Fibroblast of lung (primary cell): ENCODE measurements at places on chromosomes 1 and 21. TPM values are rescaled to one million over a fixed set of nuclear protein-coding genes. Genes with fewer than 3 reads are reported as not detected.

DNA sequence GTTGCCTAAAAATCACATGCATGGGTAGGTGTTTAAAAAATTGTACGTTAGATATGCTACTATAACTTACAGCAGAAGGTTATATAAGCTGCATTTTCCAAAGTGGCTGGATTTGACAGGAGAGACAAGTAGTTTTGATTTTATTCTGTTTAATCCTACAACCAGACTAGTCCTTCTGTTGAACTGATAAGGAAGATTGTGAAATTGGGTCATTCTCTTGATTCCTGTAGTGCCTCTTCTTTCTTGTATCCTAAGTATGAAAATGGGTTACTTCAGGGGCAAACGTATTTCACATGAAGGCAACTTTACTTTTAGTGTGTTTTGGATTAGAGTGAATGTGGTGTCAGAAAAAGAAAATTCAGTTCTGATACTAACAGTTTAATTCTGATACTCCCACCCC is 19.0 kb downstream of the CDC42 start:
- DNase-seq, result no peak

- DNase-seq, result no peak
These were observed 12.2 kb upstream of the TCEA3 start for GRCh38 chr1:23436520-23437354.

GRCh38 chr1:58870298-58870676 is 86.4 kb upstream of the JUN start:
- DNase-seq, result peak; percentile 78

- DNase-seq, result peak; percentile 90
These were observed 100.6 kb upstream of the RUNX1 start for GRCh38 chr21:35149698-35150097.

The MIGA1 gene
- total RNA-seq, result 10.5 and 14.0 TPM in 2 replicates

- DNase-seq, result no peak
These were observed 458.9 kb downstream of the LMO4 start for GRCh38 chr1:87787551-87787950.

The NBPF3 gene
- total RNA-seq, result 13.4 and 35.0 TPM in 2 replicates

DNA sequence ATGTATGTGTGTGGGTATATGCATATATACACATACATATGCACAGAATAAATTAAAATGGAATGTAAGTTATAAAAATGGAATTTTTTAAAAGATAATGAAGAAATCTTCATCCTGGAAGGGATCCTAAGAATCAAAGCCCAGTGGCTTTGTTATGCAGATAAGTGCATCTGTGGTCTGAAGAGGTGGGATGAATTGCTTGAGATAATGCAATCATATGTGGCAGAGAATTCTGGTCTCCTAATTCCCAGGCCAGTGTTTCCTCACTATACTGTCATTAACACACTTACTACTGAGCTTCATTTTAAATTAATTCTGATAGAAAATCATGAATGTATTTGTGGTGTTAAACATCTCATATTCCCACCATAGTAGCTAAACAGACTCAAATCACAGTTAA is 86.7 kb upstream of the PRMT6 start:
- no peak for DNase-seq

The PTGER3 gene
- total RNA-seq, result 0.51 and 1.5 TPM in 2 replicates

The LEFTY2 gene
- under 0.01 TPM in 1 of 2 replicates, not detected in the other for total RNA-seq

DNA sequence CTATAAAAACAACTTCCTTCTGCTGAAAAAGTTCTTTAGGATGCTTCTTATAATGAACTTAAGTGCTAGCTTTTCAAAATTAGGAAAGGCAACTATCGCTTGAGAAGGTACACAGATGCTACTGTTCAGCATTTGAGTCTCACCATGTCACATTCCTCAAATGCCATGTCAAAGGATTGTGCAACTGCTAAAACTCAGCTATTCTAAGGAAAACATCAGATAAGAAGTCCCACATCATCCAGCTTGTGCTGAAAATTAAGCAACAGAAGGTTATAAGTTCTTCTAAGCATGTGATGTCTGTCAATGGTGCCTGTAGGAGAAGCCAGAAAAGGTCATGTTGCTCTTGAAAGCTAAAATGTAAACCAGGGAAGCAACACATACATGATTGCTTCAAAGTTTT is 36.5 kb downstream of the MCOLN2 start:
- peak; percentile 77 for DNase-seq

The PANK4 gene
- 16.9 and 17.0 TPM in 2 replicates for total RNA-seq

DNA sequence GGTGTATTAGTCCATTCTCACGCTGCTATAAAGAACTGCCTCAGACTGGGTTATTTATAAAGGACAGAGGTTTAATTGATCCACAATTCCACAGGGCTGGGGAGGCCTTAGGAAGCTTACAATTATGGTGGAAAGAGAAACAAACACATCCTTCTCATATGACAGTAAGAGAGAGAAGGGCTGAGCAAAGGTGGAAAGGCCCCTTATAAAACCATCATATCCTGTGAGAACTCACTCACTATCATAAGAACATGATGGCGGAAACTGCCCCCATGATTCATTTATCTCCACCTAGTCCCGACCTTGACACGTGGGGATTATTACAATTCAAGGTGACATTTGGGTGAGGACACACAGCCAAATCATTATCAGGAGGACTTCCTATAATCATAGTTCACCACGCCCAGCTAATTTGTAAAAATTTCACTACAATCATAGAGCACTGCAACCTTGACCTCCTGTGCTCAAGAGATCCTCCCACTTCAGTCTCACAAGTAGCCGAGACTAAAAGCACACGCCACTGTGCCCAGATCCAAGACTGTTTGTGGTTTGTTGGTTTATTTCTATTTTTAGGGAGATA is 164.9 kb downstream of the RERE start:
- DNase-seq, result no peak

GRCh38 chr1:31991182-31991581 is 22.5 kb upstream of the KHDRBS1 start:
- no peak for DNase-seq

GRCh38 chr21:42164818-42165217 is 54.1 kb upstream of the ABCG1 start:
- no peak for DNase-seq

The PEAR1 gene
- 2.3 and 2.6 TPM in 2 replicates for total RNA-seq

The C1orf232 gene
- not detected in 2 replicates for total RNA-seq

- peak; percentile 82 for DNase-seq
These were observed 33.7 kb downstream of the MRPL39 start for GRCh38 chr21:25573409-25574206.

The TDRD10 gene
- total RNA-seq, result under 0.01 TPM in 1 of 2 replicates, not detected in the other

GRCh38 chr1:169509354-169509753 is 23.6 kb upstream of the SLC19A2 start:
- no peak for DNase-seq

GRCh38 chr1:198531891-198532290 is 8.6 kb downstream of the ATP6V1G3 start:
- DNase-seq, result no peak

- peak; percentile 20 for DNase-seq
These were observed 394.8 kb downstream of the PRDM2 start for GRCh38 chr1:14094611-14095400.

GRCh38 chr1:32144033-32144432 is 35.4 kb upstream of the TXLNA start:
- DNase-seq, result no peak

- DNase-seq, result peak; percentile 16
These were observed 134.8 kb downstream of the BACH1 start for GRCh38 chr21:29433366-29434059.

GRCh38 chr1:202623075-202623474 is 87.2 kb downstream of the SYT2 start:
- peak; percentile 48 for DNase-seq

DNA sequence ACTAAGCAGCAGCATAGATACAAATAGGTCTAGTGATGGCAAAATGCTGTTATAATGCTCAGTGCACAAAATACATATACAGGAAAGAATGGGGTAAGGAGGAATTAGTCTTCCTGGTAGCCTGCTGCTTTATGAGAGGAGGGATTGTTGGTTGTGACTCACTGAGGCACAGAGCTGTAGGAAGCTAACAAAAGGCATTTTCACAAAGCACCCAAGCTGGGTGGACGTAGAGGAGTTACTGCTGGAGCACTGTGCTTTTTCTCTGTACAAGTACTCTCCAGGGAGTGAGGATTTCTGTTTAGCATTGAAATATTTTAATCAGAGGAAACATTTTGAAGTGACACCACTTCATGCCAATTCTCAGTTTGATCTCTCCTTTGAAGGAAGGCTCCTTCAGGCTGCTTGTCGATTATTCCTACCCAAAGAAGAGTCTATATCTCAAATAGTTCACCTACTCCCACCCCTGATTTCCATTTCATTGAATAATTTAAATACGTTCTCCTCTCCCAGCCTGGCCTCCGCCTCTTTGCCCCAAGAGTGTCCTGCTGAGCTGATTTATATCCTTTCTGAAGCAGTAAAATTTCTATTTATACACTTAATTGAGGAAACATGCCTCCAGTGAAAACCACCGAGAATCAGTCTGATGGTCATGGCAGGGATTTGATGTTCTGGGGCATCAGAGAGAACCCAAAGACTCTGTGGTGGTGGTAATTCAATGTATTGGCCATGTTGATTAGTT is 271.9 kb downstream of the HHAT start:
- peak; percentile 47 for DNase-seq

GRCh38 chr1:179366093-179366800 is 476 bp downstream of the AXDND1 start:
- no peak for DNase-seq

The OR2T11 gene
- total RNA-seq, result not detected in 2 replicates

The ODR4 gene
- 13.7 and 23.9 TPM in 2 replicates for total RNA-seq

DNA sequence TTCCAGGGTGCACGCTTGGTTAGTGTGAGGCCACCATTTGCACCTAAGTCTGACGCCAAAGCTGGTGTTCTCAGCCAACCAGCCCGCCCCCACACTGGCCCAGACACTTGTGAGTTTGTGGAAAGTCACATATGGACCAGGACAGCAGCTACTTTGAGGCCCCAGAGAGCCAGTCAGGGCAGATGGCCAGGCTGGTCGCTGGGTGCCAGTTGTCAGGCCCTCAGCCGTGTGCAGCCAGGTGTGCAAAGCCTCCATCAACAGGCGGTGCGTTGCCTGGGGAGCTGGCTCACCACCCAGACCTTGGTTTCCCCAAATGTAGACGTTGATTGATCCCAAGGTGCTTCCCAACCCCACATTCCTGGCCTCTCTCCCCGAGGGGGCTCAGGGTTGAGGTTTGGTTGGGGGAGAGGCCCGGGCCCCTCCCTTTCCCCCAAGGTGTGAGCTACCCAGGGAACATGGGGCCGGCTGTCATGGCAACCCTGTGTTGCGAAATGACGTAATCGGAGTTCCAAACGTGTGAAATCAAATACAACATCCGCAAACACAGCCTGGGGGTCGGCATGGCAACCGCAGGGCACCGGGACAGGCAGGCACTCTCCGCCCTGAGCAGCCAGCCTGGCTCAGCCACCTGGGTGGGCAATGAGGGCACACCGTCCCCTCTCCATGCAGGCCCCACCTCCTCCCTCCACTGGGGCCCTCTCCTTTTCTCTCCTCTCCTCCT is 42.2 kb upstream of the WNT4 start:
- peak; percentile 5 for DNase-seq

GRCh38 chr1:113479713-113480676 is 89.7 kb downstream of the MAGI3 start:
- DNase-seq, result peak; percentile 11

The TESK2 gene
- total RNA-seq, result 2.6 and 4.3 TPM in 2 replicates

- DNase-seq, result no peak
These were observed 16.1 kb upstream of the FMOD start for GRCh38 chr1:203367057-203367456.

DNA sequence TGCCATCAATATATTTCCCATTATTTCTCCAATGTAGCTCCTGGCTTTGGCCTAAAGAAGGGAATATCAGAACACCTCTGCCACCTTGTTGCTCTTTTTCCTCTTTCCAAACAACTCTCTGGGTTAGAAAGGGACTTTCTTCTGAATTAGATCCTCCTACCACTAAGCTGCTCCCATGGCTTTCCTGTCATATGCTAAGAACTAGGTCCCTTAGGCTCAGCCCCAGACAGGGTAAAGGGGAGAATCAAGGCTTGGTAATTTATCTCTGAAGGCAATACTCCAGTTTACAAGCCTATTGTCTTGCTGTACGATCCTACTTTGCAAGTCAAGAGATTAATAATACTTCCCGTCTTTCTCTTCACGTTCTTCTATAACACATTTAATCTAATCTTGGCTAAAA is 373.2 kb upstream of the DAB1 start:
- DNase-seq, result no peak

The PCP4L1 gene
- not detected in 2 replicates for total RNA-seq

The TCEA3 gene
- total RNA-seq, result 37.5 and 44.6 TPM in 2 replicates

GRCh38 chr21:25557180-25557579 is 50.1 kb downstream of the MRPL39 start:
- peak; percentile 49 for DNase-seq

GRCh38 chr1:177629526-177629925 is 340.3 kb downstream of the SEC16B start:
- DNase-seq, result peak; percentile 61

The OR2T8 gene
- total RNA-seq, result not detected in 2 replicates

GRCh38 chr1:89060091-89060490 is 4.9 kb downstream of the GBP1 start:
- DNase-seq, result no peak

The SLFNL1 gene
- total RNA-seq, result 0.51 and 0.66 TPM in 2 replicates

DNA sequence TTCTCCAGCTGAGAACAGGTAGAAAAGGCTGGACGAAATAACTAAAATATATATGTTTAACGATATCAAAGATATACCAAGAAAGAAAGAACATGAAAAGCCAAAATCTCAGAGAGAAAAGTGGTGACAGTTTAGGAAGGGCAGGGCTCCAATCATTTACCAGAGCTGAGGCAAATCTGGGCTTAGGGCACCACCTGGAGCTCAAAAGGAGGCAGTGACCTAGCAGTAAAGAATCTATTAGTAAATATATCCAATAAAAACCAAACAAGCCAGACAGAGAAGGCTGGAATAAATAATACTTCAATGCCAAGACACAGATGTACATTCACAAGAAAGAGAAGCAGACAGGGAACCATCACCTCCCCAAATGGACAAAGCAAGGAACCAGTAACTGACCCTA is 43.5 kb downstream of the CHIA start:
- DNase-seq, result peak; percentile 55

The LRRC71 gene
- not detected in 2 replicates for total RNA-seq

The HAO2 gene
- not detected in 2 replicates for total RNA-seq

GRCh38 chr21:44312089-44312488 is 12.2 kb downstream of the PFKL start:
- DNase-seq, result no peak

The BRDT gene
- total RNA-seq, result not detected in 2 replicates

DNA sequence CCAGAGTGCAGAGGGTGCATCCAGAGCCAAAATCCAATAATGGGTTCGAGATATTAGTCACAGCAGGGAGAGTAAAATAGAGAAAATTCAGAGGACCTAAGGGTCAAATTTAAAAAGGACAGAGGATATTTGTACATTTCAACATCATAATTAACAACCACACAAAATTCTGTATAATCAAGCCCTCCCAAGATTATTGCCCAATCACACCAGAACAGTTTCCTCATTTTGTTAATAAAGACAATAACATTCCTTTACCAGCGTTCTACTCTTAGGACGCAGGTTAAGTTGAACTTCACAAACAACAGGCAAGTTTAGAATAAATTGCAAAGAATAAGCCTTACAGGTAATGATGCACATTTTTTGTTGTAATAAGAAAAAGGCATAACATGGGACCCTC is 462.8 kb downstream of the PTPRC start:
- DNase-seq, result no peak

GRCh38 chr1:24935615-24936484 is 5.8 kb upstream of the RUNX3 start:
- no peak for DNase-seq

- no peak for DNase-seq
These were observed 3.5 kb downstream of the RGS4 start for GRCh38 chr1:163072658-163073057.

- DNase-seq, result no peak
These were observed 52.1 kb downstream of the C4BPA start for GRCh38 chr1:207156095-207156494.

GRCh38 chr1:182147136-182147820 is 85.8 kb upstream of the ZNF648 start:
- DNase-seq, result no peak

The DRAM2 gene
- 107 and 115 TPM in 2 replicates for total RNA-seq

The MECR gene
- 16.9 and 17.5 TPM in 2 replicates for total RNA-seq
